ENCODE measurements at places on chromosomes 5 and 9. TPM values are rescaled to one million over a fixed set of nuclear protein-coding genes. Genes with fewer than 3 reads are reported as not detected.

Gene MEIKIN
- total RNA-seq, result not detected

Gene CXCL14
- 0.21 TPM for total RNA-seq

Gene FYB1
- not detected for total RNA-seq

Gene OR1J2
- total RNA-seq, result not detected

DNA sequence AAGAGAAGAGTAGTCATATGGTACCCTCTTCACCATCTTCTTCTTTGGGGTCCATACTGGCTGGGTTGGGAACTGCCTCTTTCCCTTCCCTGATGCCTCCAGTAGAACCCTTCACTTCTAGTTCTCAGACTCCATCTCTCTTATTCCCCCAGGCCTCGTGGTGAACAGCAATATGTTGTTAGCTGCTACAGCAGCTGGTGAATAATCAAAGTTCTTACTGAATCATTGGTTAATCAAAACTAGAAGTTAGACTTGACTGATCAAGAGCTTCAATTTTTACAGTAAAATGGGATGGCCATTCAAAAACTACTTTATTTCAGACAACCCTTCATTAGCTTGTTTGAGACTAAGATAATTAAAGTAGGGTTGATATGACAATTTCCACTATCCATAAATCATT is 190.9 kb upstream of the GNA14 start:
- H3K4me3 ChIP-seq, result no peak overlapping the region
- no peaks in the 10 kb centered on the region for H3K36me3 ChIP-seq
- no peak for DNase-seq
- H3K27ac ChIP-seq, result peak overlapping the region; percentile 86
- H3K27me3 ChIP-seq, result no peaks in the 10 kb centered on the region
- peaks cover 65% of the 10 kb centered on the region for H3K4me1 ChIP-seq

Gene GFRA3
- total RNA-seq, result 0.23 TPM

GRCh38 chr9:101270302-101270701 is 114.5 kb downstream of the BAAT start:
- H3K36me3 ChIP-seq, result no peaks in the 10 kb centered on the region
- no peak for DNase-seq
- H3K27ac ChIP-seq, result no peak overlapping the region
- no peaks in the 10 kb centered on the region for H3K4me1 ChIP-seq
- peaks cover 14% of the 10 kb centered on the region for H3K27me3 ChIP-seq

- no peak overlapping the region for H3K4me3 ChIP-seq
- peaks cover 13% of the 10 kb centered on the region for H3K4me1 ChIP-seq
- no peak for DNase-seq
- H3K36me3 ChIP-seq, result peaks cover 1% of the 10 kb centered on the region
- peaks cover 3% of the 10 kb centered on the region for H3K27me3 ChIP-seq
- H3K27ac ChIP-seq, result no peak overlapping the region
Measured at GRCh38 chr5:14937254-14937653, 65.7 kb upstream of the ANKH start.

DNA sequence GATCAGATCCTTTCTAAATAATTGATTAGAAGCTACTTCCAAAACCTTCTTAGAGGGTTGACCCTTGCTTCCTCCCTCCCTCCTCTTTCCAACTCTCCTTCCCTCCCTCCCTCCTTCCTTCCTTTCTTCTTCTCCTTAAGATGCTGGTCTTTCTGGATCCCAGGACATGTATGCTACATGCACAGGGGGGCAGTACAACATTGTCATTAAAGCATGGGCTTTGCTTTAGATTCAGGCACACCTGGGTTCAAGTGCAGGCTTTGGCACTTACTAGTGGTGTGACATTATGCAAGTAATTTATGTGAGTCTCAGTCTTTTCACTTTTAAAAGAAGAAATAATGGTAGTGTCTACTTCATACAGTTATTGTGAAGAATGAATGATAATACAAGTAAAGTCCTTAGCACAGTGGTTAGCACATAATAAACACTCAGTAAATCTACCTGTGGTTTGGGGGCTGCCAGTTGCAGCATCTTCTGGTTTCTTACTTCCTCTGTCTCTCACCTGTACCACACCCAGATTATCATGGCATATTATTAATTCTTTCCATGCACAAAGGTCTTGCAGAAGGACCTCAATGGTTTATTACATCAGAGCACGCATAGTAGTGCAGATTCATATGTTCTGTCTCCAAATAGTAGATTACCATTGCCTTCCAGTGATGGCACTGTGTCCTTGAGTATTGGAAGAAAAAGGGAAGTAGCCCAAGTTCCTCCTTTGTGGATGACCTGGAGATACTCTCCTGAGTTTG is 154.1 kb downstream of the ARHGAP26 start:
- H3K4me1 ChIP-seq, result peaks cover 19% of the 10 kb centered on the region
- DNase-seq, result no peak
- H3K27ac ChIP-seq, result no peak overlapping the region

Gene GPBP1
- total RNA-seq, result 49.3 TPM

- H3K4me3 ChIP-seq, result no peak overlapping the region
- H3K4me1 ChIP-seq, result peaks cover 83% of the 10 kb centered on the region
- H3K27me3 ChIP-seq, result no peaks in the 10 kb centered on the region
- H3K27ac ChIP-seq, result peak overlapping the region; percentile 75
- DNase-seq, result no peak
- H3K36me3 ChIP-seq, result no peaks in the 10 kb centered on the region
Measured at GRCh38 chr9:106880863-106881262, 17.9 kb downstream of the ZNF462 start.

Gene RLN2
- not detected for total RNA-seq

Gene SOX30
- not detected for total RNA-seq

DNA sequence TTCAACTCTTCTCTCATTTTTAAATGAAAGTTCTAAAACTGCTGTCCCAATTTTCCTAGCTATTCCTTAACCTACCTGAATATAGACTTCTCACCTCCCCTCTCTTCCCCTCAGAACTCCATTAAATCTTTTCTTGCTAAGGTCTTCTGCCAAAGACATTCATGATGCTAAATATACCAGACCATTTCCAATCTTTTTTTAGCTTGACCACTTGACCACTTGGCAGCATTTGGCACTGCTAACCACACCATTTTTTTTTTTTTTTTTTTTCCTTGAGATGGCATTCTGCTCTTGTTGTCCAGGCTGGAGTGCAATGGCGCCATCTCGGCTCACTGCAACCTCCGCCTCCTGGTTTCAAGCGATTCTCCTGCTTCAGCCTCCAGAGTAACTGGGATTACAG is 3.6 kb upstream of the ZNF131 start:
- no peak overlapping the region for H3K27ac ChIP-seq
- peaks cover 3% of the 10 kb centered on the region for H3K4me1 ChIP-seq
- H3K27me3 ChIP-seq, result no peaks in the 10 kb centered on the region
- H3K36me3 ChIP-seq, result peaks cover 3% of the 10 kb centered on the region
- no peak for DNase-seq
